ENCODE measurements at places on chromosomes 5 and 9.

DNA sequence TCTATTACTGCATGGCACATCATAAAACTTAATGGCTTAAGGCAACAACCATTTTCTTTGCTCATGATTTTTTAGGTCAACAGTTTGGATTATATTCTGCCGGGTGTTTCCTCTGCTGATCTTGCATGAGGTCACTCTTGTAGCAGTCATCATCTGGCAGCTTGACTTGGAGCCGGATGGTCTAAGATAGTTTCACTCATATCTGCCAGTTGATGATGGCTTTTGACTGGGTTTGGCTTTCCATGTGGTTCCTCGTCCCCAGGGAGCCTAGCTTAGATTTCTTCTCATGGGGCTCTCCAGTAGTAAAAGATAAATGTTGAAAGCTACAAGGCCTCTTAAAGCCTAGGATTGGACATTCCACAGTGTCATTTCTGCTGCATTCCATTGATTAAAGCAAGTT, 27.4 kb downstream of the LNPEP start:
- no peak for DNase-seq

DNA sequence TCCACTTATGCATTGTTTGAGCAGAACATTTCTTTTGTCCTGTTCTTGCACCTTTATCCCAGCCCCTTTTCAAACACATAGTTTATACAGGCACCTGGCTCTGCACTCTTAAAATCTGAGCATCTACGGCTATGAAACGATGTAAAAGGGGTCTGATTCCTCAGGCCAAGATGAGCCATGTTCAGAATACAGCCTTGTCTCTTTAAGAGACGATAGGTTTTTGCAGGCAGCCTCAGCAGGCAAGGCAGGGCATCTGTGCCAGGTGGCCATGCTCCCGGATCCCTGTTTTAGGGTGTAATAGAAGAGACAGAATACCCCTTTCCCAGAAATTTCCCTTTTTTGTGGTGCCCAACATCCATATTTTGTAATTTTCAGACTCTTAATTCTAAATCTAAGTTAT, 89.1 kb upstream of the NFIB start:
- no peak for DNase-seq

DNA sequence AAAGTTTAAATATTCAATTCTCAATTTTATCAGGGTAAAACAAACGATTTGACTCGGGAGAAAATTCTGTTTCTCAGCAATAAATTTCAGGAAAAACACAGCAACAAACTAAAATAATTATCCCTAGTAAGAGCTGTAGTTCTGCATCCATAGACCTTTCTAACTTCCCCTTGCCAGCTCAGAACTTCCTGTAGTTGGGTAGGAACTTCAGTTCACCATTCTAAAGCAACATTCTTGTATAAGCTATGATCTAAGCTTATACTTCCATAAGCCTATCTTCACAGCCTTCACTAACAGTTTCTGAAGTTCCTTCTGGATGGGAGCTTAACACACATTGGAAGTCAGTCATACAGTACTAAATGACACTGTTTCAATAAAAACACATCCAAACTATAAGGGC, 96.6 kb downstream of the UBAP2 start:
- DNase-seq = no peak

GRCh38 chr9:112905084-112905483, 14.4 kb upstream of the SLC46A2 start:
- DNase-seq = no peak

GRCh38 chr5:176723440-176723839, 76.2 kb downstream of the TSPAN17 start:
- DNase-seq = no peak

DNA sequence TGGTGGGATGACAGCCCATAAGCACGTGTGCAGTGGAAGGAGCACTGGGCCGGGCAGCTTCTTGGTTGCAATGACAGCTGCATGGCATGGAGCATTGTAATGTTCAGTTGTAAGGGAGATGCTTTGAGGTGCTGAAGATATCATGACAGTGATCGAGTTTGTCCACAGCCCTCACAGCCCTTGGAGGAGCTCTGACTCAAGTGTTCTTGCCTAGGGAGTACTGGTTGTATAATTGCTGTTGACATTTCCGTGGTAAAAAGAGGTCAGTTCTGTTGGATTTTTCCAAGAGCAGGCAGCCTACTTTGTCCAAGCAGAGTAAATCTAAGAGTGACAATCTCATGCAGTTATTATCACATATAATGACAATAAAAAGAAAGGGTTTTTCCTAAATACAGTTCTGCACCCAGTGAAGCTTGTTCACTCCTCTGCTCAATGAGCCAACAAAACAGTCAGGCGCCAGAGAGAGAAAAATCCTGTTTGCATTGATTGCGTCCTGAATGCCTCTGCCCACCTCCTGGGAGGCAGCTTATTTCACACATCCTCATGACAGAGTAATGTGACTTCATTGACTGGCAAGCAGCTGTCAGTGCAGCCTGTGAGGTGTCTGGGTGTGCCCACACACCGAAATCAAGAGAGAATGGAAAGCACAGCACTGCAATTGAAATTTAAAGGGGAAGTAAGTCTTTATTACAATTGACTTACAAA, 248.0 kb downstream of the NTRK2 start:
- DNase-seq = no peak

DNA sequence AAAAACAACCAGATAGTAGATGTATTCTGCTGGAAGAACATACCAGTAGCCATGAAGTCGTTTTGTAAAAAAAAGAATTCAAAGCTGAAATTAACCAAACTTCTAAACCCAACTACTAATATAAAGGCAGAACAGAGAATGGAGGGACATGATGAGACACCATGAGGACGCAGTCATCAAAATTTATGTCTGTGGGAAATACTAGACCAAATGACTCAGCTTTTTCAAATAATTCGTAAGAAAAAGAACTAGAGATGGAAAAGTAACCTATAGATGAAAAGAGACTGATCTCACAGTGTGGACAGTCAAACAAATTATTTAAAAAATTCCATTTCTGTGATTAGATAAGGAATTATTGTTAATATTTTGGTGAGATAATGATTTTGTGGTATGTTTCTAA, 10.3 kb downstream of the TTC23L start:
- DNase-seq = no peak

GRCh38 chr9:764105-764524, 77.4 kb upstream of the DMRT1 start:
- no peak for DNase-seq

DNA sequence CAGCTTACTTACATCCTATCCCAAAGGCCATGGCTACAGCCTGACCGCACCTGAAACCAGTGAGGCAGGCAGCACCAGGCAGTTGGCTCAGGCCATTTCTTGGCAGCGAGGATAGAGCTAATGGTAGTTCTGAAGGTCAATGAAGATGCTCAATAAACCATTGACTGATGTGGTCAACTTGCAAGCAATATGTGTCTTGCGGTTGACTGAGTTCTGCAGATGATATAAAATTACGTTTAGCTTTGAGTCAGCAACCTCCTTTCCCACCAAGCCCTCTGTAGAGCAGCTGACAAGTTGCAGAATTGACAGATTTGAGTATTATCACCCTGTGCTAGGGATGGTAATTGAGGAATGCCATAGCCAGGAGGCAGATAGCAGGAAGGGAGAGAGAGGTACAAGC, 189.0 kb upstream of the PUM3 start:
- no peak for DNase-seq

GRCh38 chr9:17782430-17783149, 203.7 kb downstream of the SH3GL2 start:
- no peak for DNase-seq

DNA sequence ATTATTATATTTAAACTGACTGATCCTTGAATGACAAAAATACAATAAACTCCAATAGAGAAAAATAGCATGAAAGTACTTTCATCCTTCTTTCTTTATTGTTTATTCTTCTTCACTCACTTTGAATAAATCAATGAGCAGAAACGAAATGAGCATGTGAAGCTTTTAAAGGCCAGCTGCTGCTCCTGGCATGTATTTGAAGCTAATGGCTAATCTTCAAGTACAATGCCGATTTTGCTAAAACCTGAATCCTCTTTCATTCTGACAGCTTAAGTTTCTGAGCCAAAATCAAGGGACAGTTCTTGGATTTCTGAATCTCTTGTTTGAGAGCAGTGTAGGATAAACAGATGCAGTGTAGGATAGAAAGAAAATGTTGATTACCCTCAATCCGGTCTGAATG, 237.3 kb downstream of the CDH10 start:
- no peak for DNase-seq

DNA sequence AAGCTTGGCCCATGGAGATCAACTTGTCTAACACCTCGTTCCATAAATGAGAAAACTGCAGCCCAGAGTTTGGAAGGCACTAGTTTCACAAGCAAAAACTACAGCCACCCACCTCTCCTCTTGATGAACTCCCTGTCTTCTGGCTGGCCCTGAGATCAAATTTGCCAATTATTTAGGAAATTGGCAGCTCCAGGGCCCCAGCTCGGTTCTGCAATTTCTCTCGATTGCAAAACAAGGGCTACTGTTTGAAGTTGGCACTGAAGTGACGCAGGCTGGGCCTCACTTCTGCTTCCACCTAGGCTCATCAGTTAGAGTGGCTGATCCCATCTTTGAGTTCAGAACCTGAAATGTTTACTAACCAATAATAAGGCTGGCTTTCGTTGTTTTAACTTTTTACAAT, 3.7 kb upstream of the GPX3 start:
- DNase-seq = no peak

All from stimulated activated CD8-positive, alpha-beta memory T cell treated with anti-CD3 and anti-CD28 coated beads, Interleukin-4, amount 100 ng/mL, for 1 hour (primary cell).